GM04503 (cell line): ENCODE measurements at places on chromosomes 7 and 10.

- no peak for DNase-seq
These were observed 34.8 kb upstream of the BICC1 start for GRCh38 chr10:58477902-58478301.

- DNase-seq = no peak
These were observed at the start of gene TMEM178B for GRCh38 chr7:141073641-141074161. Gene TMEM178B (plus strand): TSS chr7:141074064.

DNA sequence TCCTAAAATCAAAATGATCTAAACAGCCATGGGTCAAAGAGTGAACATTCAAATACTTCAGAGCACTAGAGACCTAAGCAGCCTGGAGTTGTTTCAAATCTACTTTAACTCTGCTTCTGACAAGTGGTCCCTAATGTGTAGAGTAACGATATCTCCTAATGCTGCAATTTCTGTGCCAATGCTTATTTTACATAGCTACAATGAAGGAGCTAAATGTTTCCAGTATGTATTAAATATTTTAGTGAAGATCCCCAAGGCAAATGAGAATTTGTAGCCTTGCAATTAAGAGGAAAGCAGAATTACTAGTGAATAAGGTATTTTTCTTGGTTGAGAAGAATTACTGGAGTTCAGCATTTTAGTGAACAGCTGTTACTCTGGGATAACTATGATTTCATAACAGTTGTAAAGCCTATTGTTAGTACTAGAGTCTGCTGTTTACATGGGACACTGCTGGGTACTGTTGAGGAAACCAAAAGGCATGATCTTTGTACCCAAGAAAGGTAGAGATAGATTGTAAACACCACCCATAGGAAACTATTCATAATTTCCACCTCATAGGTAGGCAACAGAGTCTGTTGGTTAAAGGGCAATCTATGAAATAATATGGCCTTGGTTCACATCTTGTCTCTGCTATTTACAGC, 271.9 kb downstream of the PLXDC2 start:
- DNase-seq = no peak

GRCh38 chr7:150891740-150892139, 39.4 kb downstream of the AOC1 start:
- DNase-seq = no peak

- DNase-seq = no peak
These were observed 72.7 kb downstream of the GPR85 start for GRCh38 chr7:113013761-113014449.

GRCh38 chr10:126930131-126930882, 25.1 kb downstream of the DOCK1 start:
- no peak for DNase-seq

GRCh38 chr10:31099664-31100063, 68.0 kb upstream of the ZNF438 start:
- no peak for DNase-seq

- DNase-seq = no peak
These were observed 56.7 kb downstream of the GRK5 start for GRCh38 chr10:119263951-119264617.
